ENCODE measurements at places on chromosomes 2 and 18.

DNA sequence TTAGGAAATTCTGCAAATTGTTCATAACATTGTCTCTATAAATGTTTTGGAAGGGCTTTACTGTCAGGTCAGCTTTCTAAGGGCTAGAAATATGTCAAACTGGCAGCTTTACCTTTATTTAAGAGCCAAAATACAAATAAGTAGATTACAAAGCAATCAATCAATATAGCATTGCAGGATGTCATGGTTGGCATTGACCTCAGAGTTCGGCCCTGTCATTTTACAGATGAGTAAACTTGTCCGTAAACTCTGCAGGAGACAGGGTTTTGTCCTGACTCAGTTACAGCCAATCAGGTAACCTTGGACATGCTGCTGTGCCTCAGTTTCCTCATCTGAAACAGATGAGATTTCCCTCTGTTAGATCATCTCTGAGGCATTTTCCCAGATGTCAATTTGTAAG lies 25.9 kb upstream of the ZEB2 start:
- DNase-seq = no peak

GRCh38 chr18:56221195-56222065 lies 417.0 kb downstream of the TXNL1 start:
- no peak for DNase-seq

DNA sequence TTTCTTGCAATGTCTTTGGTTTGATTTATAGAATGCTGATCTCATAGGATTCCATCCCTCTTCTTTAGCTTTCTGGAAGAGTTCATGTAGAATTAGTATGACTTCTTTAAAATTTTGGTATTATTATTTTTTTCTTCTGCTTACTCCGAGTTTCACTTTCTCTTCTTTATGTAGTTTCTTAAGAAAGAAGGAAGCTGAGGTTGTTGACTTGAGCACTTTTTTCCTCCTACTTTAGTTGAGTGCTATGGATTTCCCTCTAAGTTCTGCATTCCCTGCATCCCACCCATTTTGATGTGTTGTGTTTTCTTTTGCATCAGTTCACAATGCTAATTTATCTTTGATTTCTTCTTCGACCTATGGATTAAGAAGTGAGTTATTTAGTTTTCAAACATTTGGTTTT lies 78.9 kb upstream of the SPRED2 start:
- no peak for DNase-seq

GRCh38 chr2:215841175-215841816 lies 172.1 kb downstream of the MREG start:
- no peak for DNase-seq

- no peak for DNase-seq
Observed at GRCh38 chr2:127841466-127842178, 16.3 kb downstream of the POLR2D start.

- DNase-seq = no peak
Observed at GRCh38 chr2:199744724-199745123, 106.3 kb downstream of the FTCDNL1 start.

DNA sequence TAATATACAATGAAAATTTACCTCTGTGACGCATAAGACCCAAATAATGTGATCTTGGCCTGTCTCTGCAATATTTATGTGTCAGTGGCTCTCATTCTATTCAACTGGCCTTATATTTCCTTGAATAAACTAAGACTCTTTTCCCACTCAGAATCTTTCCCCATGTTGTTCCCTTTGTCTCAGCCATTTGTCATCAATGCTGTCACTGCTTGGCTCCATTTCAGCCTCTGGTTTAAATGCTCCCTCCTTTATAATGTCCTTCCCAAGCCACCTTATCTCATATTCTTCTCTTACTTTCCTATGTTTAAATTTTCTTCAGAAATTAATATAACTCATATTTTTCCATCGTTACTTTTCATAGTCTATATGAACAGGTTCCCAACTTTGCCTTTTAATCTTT lies 158.3 kb upstream of the DTNA start:
- DNase-seq = no peak

- DNase-seq = no peak
Observed at GRCh38 chr2:54482715-54483114, 26.6 kb downstream of the SPTBN1 start.

DNA sequence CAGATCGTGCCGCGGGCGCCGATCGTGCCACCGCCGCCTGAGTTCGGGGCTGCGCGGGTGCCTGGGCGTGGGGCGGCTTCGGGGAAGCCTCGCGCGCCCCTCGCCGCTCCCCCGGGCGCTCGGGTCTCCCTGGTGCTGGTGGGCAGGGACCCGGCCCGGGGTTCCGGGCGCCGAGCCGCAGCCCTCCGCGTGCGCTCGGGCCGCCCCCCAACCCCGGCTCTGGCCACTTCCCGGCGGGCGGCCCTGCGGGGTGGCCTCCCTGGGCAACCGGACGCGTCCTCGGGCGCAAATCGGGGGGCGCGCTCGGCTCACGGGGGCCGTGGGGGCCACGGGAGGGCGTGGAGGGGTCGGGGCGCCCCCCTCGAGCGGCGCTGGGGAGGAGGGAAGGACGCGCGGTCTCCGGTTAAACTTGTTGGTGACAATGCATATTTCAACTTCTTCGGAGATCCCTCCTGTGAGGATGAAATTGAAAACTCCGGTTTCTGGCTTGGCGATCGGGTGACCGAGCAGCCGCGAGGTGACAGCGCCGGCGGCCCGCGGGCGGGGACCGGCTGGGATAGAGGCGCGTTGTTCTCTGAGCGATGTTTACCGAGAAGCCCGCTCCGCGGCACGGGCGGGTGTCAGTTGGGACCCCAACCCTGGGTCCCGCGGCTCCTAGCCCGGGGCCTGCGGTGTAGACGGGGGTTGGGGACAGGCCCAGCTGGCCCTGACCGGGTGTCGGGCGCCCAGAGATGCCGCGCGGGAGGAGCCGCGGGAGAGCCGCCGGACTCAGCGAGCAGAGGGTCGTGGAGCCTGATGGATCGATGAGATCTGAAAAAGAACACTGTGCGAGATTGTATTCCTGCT lies 676 bp downstream of the SH3BP4 start:
- DNase-seq = no peak

DNA sequence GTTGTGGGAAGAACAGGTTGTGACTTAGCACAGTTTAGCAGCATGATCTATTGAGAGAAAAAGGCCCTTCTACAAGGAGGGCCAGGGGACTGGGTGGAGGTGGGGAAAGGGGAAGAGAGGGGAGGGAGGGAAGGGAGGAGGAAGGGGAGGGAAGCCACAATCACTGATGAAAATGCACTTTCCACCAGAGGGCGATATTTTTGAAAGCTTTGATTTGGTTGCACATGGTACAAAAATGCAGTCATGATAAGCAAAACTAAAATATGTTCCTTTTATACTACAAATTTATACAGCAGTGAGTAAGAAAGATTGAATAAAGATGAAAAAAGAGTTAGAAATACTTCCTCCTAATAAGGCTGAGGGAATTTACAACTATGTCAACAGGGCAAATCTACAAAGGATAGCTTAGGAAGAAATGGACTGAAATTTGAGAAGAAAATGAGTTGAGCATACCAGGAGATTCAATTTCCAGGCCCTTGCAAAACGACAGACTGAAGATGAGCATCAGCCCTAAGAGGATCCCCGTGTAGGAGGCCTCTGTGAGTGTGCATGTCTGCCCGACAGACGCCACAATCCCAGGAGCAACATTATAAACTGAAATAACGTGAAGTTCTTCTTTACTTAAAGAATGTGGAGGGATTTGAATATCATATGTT lies 17.2 kb downstream of the SH3YL1 start:
- no peak for DNase-seq

GRCh38 chr2:229980431-229981184 lies 58.3 kb downstream of the FBXO36 start:
- no peak for DNase-seq

- DNase-seq = no peak
Observed at GRCh38 chr2:16429431-16430145, 236.0 kb downstream of the CYRIA start.

GRCh38 chr18:62807396-62807795 lies 92.1 kb downstream of the PHLPP1 start:
- DNase-seq = peak; percentile 59

Measured in GF-D8 (cell line).